ENCODE measurements at places on chromosomes 7 and 10.

DNA sequence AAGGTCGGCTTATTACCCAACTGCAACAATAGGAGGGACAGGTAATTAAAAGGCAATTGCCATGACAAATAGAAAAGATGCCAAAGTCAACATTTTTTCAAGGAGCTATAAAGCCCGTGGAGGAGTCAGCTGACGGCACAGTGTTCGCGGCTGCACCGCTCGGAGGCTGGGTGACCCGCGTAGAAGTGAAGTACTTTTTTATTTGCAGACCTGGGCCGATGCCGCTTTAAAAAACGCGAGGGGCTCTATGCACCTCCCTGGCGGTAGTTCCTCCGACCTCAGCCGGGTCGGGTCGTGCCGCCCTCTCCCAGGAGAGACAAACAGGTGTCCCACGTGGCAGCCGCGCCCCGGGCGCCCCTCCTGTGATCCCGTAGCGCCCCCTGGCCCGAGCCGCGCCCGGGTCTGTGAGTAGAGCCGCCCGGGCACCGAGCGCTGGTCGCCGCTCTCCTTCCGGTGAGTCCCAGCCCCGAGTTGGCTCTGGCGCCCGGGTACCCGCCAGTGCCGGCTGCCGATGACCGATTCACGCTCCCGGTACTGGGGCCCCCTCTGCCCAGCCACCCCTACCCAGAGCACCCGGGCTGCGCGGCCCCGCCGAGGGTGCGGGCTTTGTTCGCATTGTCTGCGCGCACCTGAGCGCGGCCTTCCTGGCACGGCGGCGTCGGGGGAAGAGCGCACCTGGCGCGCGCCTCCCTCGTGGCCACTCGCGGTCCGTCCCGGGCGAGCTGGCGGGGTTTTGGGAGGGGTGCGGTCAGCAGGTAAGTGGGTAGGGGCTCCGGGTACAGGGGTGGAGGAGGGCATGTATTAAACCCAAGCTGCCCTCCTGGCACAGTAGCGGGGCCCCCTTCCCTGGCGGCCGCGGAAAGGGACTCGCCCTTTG, at the start of gene VWA2:
Gene VWA2 (plus strand): TSS at position 138 of the 877 bp plus-strand sequence. CDS start 9,460 bp downstream, outside the sequence.
- peak; percentile 15 for DNase-seq

DNA sequence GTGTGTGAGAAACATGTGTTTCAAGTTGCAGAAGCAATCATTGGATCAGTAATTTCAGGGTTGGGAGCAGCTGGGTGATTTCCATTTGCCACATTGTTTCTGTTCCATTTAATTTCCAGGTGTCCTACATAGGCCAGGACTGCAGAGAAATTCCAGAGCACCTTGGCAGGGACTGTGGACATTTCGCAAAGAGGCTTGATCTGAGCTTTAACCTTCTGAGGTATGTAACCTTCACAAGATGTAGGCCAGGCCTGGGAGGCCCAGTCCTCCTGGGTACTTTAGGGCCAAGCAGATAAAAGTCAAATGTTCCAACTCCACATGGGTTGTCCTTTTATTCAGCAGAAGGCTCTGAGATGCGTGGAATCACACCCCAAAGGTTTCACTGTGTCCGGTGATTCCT, 6.9 kb downstream of the LRMDA start:
- no peak for DNase-seq

GRCh38 chr7:38318803-38319416, 45.5 kb upstream of the TARP start:
- DNase-seq: no peak

- DNase-seq: no peak
Observed at GRCh38 chr7:106591146-106591545, 69.8 kb downstream of the CCDC71L start.

GRCh38 chr10:44047361-44047760, 337.5 kb downstream of the CXCL12 start:
- no peak for DNase-seq

DNA sequence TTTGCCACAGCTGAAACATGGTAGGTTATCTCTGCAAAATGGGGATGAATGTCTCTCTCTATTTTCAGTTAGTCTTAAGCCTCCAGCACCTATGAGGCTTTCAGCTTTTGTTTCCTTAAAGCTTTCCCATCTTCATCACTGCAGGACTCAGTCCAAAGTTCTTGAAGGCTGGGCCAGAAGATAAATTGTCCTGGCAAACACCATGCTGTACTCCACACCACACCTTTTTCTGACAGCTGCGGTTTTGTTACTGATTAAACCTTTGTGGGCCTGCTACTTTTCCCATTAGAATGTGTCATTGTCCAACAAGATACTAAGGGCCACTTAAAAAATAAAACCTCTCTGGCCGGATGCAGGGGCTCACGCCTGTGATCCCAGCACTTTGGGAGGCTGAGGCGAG, 87.2 kb upstream of the A1CF start:
- DNase-seq: no peak

- DNase-seq: peak; percentile 43
Observed at GRCh38 chr7:157339777-157340677, 3.2 kb downstream of the DNAJB6 start.

DNA sequence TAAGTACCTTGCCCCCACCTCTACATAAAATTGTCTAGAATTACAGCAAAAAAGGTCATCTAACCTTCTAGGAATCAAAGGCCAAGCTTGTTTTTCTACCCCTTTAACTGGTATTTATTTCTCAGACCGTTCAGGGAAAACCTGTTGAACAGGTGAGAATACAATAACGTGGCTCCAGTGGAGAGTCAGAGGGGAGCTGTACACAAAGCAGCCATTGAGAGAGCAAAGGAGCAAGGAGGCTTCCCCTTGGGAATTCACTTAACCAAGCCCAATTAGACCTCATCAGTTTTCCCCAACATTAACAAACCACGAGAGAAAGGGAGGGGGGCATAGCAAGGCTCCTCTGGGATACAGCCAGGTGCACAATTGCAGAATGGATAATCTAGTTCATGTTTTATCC, 101.9 kb downstream of the ELMO1 start:
- no peak for DNase-seq

- DNase-seq: no peak
Observed at GRCh38 chr7:139731802-139732470, 45.9 kb downstream of the HIPK2 start.

DNA sequence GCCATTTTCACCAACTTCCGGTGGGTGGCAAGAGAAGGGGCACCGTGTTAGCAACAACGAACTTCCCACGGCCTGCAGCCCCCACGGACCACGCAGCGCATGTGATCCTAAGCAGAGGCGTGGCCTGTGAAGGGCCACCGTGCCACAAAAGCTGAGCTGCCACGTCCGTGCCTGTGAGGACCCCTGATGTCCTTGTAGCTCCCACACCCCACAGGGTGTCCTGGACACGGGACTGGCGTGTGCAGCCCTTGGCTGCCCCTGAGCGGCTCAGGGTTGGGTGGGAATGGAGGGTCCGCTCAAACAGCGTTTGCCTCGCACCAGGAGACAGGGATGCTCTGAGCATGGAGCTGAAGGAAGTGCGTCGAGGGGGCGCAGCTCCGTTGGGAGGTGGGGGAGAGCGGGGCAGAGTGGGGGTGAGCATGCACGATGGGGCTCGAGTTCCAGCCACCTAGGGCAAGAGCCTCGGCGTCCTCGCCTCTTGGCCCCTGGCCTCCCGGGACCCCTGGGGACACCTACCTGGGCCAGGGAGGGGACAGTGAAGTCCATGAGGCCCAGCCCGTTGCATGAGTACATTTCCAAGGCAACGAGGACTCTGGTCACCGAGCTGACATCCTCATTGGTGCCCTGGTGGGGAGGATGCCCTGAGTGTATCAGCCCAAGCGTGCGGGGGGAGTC, 33.6 kb downstream of the CFAP46 start:
- no peak for DNase-seq

DNA sequence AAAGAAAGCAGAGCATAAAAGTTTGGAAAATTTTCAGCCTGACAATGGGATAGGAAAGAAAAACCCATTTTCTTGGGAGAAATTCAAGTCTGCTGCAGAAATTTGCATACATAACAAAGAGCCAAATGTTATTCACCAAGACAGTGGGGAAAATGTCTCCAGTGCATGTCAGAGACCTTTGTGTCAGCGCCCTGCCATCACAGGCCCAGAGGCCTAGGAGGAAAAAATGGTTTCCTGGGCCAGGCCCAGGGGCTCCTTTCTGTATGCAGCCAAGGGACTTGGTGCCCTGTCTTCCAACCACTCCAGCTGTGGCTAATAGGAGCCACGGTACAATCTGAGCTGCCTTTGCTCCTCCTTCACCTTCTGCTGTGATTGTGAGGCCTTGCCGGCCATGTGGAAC, 189.1 kb upstream of the PITRM1 start:
- no peak for DNase-seq

DNA sequence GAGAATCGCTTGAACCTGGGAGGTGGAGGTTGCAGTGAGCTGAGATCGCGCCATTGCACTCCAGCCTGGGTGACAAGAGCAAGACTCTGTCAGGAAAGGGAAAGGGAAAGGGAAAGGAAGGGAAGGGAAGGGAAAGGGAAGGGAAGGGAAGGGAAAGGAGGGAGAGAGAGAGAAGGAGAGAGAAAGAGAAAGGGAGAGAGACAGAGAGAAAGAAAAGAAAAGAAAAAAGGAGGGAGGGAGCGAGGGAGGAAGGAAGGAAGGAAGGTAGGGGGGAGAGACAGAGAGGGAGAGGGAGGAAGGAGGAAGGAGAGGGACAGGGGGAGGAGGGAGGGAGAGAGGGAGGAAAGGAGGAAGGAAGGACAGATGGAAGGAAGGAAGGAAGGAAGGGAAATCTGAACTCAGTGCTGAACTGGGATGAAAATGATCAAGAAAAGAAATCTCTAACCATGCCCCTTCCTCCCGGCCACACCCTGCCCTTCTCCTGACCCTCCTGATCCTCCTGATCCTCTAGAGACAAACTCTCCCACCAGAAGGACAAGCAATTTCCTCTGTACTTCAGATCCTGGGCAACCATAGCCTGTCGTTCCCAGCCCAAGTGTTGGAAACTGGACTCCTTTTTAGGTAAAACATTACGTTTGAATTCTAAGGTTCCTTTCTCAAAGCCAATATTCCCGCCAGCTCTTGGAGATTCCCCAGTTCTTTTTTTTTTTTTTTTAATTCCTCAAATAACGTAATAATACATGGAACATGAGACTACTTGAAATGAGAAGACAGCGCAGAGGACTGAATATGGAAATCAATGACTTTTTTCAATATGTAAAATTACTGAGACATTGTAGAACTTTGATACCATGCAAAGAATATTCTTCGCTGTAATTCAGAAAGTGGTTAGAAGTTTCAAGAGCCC, 32.1 kb downstream of the NMT2 start:
- no peak for DNase-seq

GRCh38 chr10:60952846-60953220, 8.8 kb upstream of the RHOBTB1 start:
- no peak for DNase-seq

DNA sequence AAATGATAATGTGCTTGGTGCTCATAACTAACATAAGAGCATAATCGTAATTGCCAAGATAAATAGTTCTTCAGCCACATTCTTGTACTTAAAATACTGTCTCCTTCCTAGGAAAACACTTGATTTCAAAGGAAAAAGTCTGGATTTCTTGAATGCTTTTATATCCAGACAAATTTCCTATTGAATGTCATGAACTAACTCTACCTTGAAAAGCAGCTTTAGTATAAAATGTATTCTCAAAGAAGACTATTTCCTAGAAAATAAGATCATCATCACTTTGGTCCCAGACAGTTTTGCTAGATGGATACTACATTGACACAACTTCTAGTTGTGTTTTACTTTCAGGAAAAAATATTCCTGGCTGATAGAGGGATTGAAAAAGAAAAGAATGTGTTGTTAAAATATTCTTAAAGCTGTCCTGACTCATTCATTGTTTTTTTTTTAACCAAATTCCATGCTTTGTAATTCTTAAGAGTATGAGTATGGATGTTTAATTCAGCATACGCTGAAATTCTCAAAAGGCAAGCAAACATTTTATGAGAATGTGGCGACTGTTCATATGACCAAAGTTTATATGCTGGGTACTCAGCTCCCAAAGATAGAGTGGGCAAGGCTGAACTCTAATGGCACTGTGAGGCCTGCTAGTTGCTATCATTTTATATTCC, 106.1 kb downstream of the PPP1R3A start:
- DNase-seq: no peak

DNA sequence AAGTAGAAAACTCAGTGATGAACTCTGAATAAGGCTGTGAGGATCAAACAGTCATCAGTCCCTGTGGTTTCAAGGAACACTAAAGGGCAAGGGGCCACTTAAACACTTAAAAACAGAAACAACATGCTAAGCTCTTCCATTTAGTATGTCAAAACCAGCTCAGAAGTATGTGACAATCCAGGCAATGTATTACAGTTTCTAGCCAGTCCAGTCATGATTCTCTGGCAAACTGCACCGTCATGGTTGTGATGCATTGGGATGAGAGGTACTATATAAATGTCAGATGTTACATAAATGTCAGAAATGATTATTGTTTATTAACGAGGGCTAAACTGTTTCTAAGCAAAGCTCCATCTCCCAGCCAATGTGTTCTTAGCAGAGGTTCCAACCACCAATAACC, 4.7 kb upstream of the CREB5 start:
- no peak for DNase-seq

DNA sequence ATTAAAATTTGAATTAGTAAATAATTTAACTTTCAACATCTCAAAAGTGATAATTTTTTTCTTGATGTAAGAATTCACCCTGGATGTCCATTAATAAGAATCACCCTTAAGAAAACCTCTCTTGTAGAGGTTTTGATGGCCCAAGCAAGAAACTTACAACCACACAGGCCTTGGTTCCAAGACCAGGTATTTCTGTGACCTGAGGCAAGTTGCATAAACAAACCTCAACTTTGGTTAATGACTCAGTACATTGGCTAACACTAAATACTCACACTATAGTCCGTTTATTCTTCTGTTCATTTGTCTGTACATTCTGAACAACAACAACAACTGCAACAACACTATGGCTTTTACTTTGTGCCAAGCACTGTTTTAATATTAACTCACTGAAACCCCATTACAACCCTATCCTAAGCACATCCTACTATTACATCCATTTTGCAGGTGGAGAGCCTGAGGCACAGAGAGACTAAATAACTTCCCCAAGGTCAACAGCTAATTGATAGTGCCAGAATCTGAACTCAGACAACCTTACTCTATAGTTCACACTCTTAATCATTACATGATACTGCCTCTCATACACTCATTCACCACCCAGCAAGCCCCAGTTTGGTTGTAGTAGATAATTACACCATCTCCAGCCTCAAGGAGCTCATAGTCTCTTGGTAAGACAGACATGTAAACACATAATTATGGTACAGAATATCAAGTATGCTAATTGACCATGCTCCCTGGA, 6.6 kb downstream of the ANK3 start:
- no peak for DNase-seq

DNA sequence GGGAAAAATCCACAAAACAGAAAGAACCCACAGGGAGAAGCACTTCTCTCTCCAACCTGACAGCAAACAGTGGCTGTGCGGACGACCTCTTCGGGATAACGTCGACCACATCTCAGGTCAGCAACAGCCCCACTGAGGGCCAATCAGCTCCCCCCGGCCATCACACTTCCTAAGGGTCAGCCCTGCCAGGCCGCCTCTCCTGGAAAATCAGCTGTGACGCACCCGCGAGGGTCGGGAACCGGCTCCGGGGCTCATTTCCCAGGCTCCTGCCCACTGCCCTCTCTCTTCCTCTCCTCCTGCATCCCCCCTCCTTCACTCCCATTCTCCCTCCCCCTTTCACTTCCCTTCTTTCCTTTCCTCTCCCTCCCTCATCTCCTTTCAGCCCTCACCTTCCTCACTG, 118.3 kb downstream of the DIP2C start:
- no peak for DNase-seq

Data from activated CD4-positive, alpha-beta T cell treated with anti-CD3 and anti-CD28 coated beads for 24 hours (primary cell).